Activated naive CD4-positive, alpha-beta T cell treated with anti-CD3 and anti-CD28 coated beads, Interleukin-2, amount 50 U/mL, for 72 hours (primary cell): ENCODE measurements at places on chromosomes 4 and X. TPM values are rescaled to one million over a fixed set of nuclear protein-coding genes. Genes with fewer than 3 reads are reported as not detected.

CWH43 gene
- not detected for total RNA-seq

DNA sequence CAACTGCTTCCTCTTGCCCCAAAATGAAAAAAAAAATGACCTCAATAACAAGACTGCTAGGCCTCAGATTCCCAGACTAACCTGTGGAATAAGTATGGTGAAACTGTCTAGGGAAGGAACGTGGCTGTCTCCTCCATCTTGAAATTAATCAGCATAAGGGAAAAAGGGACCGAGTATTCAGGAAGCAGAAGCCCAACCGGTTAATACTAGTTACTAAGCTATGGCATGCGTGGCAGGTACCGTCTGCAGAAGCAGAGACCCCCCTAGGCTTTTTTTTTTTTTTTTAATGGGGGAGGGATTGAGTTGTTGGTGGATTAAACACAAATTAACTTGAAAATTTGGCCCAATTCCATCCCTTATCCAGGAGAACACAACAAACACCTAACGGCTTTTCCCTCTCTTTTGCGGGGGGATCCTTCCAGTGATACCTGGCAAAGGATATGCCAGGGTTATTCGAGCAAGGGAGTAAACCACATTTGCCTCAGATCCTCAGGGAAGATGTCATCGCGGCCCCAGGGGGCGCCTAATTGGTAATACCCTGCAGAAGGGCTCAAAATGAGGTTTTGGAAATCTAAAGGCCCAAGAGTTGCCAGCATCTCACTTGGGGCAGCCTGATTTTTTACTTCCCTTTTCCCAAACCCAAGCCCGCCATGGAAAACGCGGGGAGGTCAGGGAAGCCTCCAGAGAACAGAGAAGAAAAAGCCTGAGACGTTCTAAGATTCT lies 893 bp downstream of the RLIM start:
- peak; percentile 44 for DNase-seq

DNA sequence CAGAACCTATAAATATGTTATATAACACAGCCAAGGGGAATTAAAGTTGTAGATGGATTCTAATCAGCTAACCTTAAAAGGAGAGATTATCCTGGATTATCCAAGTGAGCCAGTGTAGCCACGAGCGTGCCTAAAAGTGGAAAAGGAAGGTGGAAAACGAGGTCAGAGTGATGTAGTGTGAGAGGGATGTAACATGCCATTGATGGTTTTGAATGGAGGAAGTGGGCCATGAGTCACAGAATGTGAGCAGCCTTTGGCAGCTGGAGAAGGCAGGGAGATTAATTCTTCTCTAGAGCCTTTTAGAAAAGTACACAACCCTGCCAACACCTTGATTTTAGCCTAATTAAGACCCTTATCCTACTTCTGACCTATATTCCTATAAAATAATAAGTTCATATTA lies 149.1 kb downstream of the SLC39A8 start:
- no peak for DNase-seq

HS6ST2 gene
- 1.8 TPM for total RNA-seq

XG gene
- 0.51 TPM for total RNA-seq

DNA sequence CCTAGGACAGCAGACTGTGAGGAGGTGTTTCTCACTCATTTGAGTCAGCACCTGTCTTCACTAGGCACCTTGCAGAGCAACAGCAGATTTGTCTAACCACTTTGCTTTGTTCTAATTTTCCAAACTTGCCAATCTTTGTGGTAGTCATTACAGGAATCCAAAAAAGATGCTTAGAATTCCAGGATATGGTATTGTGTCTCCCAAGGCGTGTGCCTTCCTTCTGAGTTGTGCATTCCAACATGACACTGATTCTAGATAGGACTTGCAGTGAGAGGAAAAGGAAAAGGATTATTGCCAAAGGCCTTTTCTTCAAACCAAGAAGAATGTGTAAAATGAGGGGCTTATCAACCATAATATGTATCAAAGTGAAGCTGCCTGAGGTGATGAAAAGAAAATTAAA lies 126.2 kb downstream of the MAPK10 start:
- DNase-seq, result no peak

GRCh38 chr4:56622176-56622575 lies 58.9 kb downstream of the HOPX start:
- DNase-seq, result no peak

IGFBP7 gene
- total RNA-seq, result 0.32 TPM

- DNase-seq, result peak; percentile 29
Measured at GRCh38 chr4:122003335-122003734, 51.5 kb upstream of the TRPC3 start.

DNA sequence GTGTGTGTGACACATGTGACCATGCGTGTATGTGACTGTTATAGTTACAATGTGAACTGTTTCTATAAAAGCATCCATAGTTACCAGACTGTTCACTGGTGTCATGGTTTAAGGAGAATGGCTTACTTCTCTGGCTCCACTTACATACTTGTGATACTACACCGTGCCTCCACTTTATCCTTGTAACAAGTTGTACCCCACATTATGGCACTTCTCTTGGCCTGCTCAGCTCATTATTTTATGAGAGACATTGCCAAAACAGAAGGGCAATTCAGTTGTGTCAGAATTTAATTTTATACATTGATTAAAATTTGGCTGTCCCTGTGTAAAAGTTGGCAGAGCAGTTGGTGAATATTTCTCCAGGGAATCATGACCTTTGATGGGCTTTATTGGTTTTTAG lies 62.4 kb upstream of the TBC1D14 start:
- no peak for DNase-seq

DNA sequence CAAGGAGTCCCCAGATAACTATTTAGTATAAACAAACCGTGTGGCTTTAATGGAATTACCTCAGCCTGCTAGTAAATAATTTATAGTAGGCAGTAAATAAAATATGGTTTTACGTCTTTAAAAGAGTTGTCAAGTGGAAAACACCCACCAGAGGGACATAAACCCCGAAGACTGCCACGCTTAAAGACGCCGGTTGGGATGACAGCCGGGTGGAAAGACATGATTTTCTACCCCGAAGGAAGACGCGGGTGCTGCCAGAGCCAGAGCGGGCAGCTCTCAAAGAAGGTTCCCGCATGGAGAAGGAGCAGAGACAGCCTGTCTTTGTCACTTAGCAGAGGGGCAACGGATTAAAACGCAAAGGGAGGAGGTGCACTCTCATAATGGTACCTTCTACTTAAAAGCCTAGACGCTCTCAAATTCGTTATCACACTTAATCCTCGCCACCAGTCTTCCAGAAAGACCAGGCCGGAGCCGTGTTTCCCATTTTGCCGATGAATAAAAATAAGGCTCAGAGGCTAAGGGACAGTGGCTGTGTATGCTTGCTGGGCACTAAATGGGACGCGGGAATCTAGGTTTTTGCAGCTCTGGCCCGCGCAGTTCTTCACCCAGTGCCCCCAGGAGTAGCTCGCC lies 140.5 kb upstream of the ZIC3 start:
- DNase-seq, result no peak

DDX60 gene
- 6.4 TPM for total RNA-seq

- DNase-seq, result peak; percentile 21
Measured at GRCh38 chr4:128286474-128287058, 1.0 kb downstream of the PGRMC2 start.

- no peak for DNase-seq
Measured at GRCh38 chr4:57445686-57446085, 335.5 kb upstream of the IGFBP7 start.

DNA sequence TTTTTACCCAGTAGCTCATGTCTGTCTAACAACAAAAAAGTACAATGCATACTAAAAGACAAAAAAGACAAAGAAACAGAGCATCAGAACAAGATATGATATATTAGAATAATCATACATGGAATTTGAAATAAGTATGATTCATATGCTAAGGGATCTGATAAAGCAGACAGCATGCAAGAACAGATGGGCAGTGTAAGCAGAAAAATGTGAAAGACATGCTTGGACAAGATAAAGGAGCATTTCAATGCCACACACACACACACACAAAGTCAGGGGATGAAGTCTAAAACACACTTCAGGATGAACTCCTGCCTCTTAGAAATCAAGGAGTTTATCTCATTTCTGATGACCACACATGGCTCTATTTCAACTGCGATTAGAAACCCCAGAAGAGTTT lies 649.6 kb upstream of the NDST4 start:
- DNase-seq, result no peak

DNA sequence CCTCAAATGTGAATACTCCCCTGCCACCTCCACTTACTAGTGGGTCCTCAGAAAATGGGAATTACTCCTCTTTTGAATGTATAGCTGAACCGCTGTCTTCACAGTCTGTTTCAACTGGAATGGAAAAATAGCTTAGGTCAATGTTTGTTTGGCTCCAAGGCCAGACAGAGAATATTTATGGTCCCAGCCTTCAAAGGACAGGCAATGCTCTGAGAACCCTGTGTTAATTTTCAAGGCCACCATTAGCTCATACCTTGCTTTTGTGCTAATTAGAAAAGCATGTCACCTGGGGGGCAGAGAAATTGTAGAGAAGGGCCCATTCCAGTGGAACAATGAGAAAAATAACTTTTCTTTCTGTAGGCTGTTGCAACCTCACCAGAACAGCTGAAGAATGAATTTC lies 4.6 kb upstream of the MORF4L2 start:
- DNase-seq, result no peak

FAM50A gene
- total RNA-seq, result 53.0 TPM

DNA sequence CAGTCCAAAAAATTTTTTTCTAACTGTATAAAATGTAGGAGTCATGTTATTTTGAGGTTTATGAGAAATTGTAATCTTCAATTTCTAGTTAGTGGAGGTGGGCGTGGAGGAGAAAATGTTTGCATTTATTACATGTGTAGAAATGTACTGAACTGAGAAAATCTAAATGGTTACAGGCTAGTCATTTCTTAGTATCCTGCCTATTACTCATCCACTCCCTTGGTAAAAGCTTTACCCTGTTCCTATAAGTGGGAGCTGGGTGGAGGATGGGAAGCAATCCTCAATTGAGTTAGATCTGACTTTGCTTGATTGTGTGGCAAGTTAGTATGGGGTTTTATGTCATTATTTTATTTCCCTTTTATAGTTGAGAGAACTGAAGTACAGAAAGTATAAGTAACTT lies 73.8 kb downstream of the POLA1 start:
- no peak for DNase-seq

MRPL1 gene
- total RNA-seq, result 21.0 TPM

- no peak for DNase-seq
Measured at GRCh38 chr4:53633608-53634007, 42.3 kb upstream of the LNX1 start.

DNA sequence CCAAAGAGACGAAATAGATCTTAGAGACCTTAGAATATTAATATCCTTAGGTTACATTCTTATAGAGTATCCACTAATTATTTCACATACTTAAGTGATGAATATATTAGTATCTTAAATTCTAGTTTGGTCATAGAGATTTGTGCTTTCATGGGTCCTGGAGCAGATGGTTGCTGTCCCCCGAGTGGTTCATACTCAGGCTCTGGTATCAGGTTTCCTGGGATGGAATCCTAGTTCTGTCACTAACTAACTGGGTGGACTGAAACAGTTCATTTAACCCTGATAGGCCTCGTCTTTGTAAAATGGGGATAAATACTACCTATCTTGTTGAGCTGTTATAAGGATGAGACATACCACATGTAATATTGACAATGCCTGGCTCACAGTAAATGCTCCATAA lies 264.6 kb downstream of the TENM3 start:
- DNase-seq, result no peak

DCLK2 gene
- not detected for total RNA-seq

CFI gene
- not detected for total RNA-seq

- no peak for DNase-seq
Measured at GRCh38 chrX:24498975-24499374, 33.9 kb downstream of the PDK3 start.

NEK1 gene
- total RNA-seq, result 9.1 TPM

- peak; percentile 56 for DNase-seq
Measured at GRCh38 chr4:168923526-168924194, 86.4 kb downstream of the CBR4 start.

DNA sequence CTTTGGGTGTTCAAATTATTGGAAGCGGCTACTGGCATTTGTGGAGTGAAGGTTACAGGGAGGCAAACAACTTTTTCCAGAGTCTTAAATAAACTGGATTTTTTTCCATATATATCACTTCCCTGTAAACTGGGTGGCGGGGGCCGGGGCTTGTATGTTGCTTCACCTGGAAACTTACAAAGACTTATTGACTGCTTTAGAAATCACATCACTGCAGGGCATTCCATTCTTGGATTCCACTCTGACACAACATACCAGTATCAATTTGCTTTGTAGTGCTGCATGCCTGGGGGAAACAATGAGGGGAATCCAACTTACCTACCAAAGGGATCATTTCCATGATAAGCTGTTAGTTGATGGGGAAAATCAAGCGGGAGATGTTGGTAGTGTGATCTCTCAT lies 21.7 kb upstream of the FAM156A start:
- no peak for DNase-seq

DNA sequence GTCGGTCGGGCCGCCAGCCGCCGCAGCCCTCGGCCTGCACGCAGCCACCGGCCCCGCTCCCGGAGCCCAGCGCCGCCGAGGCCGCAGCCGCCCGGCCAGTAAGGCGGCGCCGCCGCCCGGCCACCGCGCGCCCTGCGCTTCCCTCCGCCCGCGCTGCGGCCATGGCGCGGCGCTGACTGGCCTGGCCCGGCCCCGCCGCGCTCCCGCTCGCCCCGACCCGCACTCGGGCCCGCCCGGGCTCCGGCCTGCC lies 213 bp downstream of the NFKB1 start:
- no peak for DNase-seq

DNA sequence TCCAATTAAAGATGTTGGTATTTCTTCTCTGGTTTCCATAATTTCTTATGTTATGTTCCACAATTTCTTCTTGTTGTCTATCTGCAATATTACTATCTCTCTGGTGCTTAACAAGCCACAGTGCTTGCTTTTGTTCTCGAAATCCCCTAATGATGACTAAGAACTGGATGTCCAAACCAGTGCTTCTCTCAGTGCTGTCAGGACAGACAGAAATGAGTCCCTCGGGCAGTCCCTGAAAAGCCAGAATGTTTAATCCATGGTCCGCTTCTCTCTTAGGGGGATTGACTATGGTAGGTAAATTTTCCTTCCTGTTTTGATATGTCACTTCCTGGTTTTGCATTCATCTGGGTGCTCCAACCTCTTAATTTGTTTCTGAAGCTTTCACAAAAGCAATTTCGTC lies 321.6 kb upstream of the PCDH10 start:
- DNase-seq, result no peak

HEPH gene
- total RNA-seq, result 0.18 TPM

DNA sequence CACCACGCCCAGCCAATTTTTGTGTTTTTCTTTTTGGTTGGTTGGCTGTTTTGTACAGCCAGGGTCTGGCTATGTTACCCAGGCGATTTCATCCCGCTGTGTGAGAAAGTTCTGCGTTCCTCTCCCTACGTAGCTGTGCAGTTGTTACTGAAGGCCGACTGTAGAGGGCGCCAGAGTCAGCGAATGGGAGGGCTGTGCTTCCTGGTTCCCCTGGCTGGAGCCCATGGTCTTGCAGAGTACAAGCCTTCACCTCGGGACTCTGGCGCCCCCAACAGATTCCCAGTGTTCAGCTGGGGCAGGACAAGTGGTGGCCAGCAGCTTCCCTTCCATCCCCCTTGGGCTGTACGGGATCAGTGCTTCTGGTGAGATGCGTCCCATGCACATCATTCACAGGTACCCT lies 5.6 kb upstream of the CT45A1 start:
- no peak for DNase-seq

PAK3 gene
- total RNA-seq, result 0.27 TPM
